ENCODE measurements at places on chromosomes 6 and 20.

DNA sequence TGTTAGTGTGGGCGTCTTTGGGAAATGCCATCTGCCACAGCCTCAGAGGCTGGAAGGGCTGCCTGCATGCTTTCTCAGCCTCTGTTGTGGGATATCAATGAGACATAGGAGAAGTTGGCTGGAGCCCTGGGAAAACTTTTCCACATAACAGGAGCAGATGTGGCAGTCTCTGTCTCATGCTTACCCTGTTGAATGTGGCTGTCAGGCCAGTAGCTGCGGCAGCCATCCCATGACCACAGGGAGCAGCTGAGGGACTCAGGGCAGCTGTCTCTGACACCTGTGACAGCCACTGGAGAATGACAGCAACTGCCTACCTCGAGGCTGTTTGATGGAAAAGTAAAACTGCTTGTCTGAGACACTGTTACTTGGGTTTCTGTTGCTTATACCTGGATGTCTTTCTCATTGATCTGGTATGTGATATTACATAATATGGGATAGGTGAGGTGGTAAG, 64.4 kb downstream of the TULP4 start:
- DNase-seq = peak; percentile 52

- no peak for DNase-seq
Observed at GRCh38 chr6:17940151-17940792, 47.2 kb downstream of the KIF13A start.

GRCh38 chr20:46307139-46307998, 929 bp downstream of the CDH22 start:
- no peak for DNase-seq

- DNase-seq = no peak
Observed at GRCh38 chr20:46012921-46013320, 4.2 kb downstream of the MMP9 start.

GRCh38 chr20:37359836-37360235, 13.9 kb downstream of the SRC start:
- DNase-seq = no peak

DNA sequence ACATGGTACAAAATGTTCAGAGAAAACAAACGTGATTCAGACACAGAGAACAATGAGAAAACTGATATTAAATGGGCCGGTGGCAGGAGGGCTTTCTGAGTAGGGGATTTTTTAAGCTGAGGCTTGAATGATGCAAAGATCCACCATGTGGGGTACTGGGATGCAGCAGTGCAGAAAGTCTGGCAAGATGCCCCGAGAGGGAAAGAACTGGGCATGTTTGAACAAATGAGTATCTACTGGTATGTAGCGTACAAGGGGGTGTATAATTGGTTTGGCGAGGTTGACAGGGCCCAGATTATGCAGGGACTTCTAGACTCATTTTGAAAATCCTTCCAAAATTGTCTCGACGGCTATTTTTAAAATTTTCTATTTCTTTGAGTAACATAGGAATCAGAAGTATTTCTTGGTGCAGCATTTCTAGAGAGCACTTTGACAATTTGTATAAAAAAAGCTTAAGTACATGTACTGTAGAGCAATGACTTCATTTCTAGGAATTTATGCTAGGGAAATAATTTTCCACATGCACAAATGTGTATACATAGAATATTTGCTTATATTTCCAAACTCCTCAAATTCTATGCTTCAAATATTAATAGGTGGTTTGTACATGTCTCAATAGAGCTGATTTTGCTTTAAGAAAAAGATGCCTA, 119.6 kb upstream of the DOK5 start:
- DNase-seq = no peak

DNA sequence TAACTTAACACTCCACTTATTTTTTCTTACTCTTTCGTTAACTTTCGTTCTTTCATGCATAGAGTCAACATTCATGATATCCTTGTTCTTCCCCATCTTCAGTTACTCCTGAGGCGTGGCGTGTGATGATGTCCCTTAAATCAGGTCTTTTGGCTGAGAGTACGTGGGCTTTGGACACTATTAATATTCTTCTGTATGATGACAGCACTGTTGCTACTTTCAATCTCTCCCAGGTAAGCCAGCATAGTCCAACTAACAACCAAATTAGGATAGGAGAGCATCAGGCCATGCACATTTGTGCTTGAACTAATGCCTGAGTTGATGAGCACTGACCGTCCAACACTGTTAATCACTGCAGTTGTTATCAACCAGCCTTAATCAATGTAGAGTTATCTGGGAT, 119.6 kb downstream of the TMEM242 start:
- DNase-seq = no peak

DNA sequence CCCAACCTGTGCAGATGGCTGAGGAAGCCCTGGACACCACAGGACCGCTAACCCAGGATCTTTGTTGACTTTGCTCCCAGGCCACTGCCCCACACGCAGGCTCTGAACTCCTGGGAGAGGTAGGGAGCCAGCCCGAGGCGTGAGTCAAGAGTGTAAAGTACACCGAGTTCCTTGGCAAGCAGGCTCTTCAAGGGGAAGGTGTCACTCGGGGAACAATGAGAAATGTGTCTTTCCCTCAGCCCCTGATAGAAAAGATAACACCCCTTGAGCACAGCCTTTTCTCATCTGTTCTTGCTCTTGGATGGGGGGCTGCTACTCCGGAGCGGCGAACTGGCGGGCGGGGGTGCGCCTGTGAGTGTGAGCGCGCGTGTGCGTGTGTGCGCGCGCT, 472 bp upstream of the EDN3 start:
- no peak for DNase-seq

DNA sequence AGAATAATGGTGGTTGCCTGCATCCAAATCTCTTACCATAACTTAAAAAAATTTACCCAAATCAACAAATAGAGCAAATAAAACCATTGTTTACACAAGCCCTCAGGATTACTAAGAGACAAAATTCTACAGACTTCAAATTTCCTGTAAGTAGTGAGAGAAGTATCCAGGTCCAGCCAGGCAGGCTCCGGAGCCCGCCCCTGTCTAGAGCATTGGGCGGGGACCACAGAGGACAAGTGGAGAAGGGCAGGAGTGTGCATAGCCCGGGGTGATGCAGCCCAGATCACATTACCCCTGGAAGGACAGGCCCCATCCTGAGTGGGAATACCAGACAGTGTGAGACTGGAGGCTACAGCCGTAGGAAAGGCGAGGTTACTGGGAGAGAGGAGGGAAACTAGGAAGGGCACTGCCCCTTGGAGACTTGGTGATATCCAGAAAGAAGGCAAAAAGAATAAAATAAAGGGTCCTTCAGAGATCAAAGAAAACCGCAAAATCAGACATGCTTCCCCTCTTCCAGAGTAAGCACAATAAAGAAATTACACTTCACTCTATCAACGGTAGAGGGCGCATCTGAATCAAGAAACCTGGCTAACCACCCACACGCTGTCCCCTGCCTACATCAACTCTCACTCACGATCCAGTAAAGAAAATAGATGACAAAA, 26.6 kb downstream of the RIN2 start:
- DNase-seq = no peak

DNA sequence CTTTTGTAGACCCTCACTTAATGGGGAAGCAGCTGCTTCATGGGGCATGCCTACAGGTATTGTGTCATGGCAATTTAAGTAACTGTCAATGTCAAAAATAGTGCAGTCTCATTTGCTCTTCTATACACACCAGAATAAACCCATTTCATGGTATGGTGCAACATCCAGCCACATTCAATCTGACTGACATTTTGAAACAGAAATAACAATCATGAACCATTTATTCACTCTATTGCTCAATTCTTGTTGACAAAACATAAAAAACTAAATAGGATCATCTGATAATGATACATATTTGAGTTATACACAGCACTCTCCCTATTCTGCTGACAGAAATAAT, 122.9 kb downstream of the MAP7 start:
- DNase-seq = no peak

GRCh38 chr6:34671801-34672656, 24.5 kb downstream of the ILRUN start:
- no peak for DNase-seq

GRCh38 chr20:38032585-38033329, 499 bp downstream of the TTI1 start:
- no peak for DNase-seq

DNA sequence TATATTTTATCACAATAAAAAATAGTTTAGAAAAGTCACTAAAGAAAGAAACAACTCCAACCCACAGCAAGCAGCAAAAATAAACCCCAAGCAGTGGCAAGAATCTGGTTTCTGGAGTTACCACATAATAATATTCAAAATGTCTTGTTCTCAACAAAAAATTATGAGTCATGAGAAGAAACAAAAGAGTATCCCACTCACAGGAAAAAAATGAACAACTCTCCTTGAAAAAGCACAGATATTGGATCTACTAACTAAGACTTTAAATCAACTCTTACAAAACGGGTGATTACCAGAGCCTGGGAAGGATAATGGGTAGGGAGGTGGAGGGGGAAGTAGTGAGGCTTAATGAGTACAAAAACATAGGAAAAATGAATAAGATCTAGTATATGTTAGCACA, 425.6 kb downstream of the PLCB1 start:
- no peak for DNase-seq

DNA sequence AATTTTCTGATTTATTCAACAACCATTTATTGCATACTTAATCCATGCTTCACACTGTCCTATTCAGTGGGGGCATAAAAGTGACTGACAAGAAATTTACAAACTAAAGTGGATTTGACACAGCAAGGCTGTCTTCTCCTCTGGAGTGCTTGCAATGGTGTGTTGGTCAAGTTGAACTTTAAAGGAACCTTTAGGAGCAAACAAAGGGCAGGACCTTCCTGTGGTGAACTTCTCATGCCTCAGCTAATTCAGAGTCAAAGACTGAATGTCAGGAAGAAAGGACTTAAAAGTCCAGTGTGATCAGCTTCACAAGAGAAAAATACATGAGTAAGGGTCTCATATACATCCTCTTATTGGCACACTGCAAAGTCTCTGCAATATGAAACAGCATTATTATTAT, 60.8 kb upstream of the TENT5A start:
- DNase-seq = no peak

- DNase-seq = no peak
Observed at GRCh38 chr20:15847196-15847784, 726.0 kb downstream of the KIF16B start.

- no peak for DNase-seq
Observed at GRCh38 chr6:15344831-15345230, 99.0 kb downstream of the JARID2 start.

- DNase-seq = no peak
Observed at GRCh38 chr20:48625136-48625900, 202.5 kb downstream of the PREX1 start.

DNA sequence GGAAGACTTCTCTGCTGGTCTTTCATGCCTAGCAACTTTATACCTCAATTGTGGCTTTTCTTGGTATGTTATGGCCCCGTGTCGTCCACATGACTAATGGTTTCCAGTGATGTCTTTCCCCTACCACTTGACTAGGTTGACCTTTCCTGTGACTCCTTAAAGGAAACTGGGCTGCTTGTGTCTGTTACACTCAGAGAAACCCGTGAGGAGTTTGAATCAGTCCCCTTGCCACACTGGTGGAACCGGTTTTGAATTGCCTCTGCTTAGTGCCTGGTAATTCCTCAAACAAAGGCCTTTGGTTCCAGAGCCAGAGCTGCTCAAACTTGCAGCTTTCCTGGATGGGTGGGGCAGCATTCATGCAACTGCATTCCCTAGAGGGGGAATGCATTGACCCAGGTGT, 21.9 kb downstream of the ECT2L start:
- peak; percentile 53 for DNase-seq

DNA sequence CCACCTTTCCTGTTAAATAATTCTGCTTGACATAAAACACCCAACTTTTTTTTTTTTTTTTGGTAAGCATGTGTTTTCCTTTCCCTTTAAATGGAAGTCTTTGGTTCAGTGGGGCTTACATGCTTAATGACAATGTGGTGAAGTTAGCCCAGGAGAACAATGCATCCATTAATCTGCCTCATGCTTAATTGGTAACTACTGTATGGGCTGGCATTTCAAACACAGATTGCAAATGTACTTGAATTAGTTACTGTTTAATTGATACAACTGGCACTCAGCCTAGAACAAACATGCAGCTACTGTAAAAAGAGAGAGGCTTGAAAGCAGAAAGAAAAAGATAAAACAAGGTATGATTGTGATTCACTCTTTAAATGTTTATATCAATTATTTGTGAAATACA, 483.6 kb upstream of the NOX3 start:
- no peak for DNase-seq

- no peak for DNase-seq
Observed at GRCh38 chr6:3259491-3259958, 778 bp downstream of the PSMG4 start.

DNA sequence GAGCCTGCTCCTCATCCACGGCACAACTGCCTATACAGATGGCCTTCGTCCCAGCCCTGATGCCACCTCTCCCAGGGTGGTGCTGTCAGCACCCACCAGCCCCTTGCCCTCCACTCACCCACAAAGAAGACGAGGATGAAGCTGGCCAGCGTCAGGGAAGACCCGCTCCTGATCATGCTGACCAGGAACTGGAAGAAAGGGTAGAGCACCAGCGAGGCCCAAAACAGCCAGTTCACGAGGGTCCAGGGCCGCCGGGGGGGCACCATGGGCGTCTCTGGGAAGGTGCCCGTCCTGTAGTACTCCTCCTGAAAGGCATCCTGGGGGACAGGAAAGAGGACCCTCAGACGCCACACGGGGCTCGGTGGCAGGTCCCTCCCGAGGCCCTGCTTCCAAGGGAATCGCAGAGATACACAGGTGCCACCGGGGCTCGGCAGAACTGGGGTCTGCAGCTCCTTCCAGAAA, 134.5 kb downstream of the AGPAT4 start:
- DNase-seq = no peak

- no peak for DNase-seq
Observed at GRCh38 chr6:88952065-88952704, 11.2 kb downstream of the RNGTT start.

- no peak for DNase-seq
Observed at GRCh38 chr6:18577491-18577890, 190.3 kb downstream of the RNF144B start.

- DNase-seq = no peak
Observed at GRCh38 chr20:22312744-22313346, 271.5 kb downstream of the FOXA2 start.

DNA sequence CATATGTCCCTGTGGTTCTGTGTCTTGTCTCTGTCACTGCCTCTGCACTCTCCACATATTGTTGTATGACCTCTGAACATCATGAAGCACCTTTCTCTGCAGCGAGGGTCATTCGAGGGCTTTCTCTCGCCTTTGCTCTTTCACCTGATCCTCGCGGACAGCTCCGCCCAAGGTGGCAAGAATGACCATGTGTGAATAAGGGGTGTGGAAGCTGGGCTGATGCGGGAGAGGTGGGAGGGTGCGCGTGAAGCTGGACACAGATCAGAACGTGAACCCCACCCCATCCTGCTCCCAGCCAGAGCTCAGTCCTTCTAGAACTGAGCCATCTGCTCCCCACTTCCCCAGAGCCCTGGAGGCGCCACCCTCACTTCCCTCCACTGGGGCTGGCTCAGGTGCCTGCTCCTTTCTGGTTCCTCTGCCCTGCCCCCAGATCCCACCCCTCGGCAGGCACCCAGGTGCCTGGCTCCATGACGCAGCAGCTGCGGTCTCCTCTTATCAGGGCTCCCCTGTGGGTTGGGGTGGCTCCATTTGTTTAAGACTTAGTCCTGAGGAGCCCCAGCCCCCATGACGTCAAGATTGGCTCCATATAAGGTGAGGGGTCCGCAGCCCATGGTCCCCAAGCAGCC, at the start of gene MUCL3:
MUCL3 (plus strand) TSS at position 613 of the 626 bp plus-strand sequence. CDS start 27 bp downstream, outside the sequence.
- DNase-seq = no peak
